Activated CD4-positive, alpha-beta T cell treated with anti-CD3 and anti-CD28 coated beads, Interleukin-2, amount 50 U/mL, for 24 hours (primary cell): ENCODE measurements at places on chromosomes 2 and 18.
A peak's percentile ranks its signal among the peaks of the same experiment; 100 is the strongest.

DNA sequence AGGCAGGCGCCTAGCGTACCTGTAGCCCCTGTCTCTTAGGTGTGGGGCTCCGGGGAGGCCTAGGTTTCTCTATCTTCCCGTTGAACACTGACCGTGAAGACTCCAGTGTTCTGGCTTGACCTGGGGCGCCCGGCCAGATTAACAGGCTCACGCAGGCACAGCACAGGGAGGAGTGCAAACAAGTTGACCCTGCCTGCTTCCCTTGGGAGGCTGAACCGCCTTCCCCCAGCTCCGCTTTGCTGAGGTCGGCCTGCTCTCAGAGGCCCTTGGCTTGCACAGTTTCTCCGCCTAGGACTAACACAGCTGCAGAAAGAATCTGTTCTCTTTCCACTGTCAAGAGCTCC, 567 bp downstream of the PCYOX1 start:
- no peak for DNase-seq

- DNase-seq = peak; percentile 4
Observed at GRCh38 chr2:232026910-232027309, 65.4 kb downstream of the DIS3L2 start.

- no peak for DNase-seq
Observed at GRCh38 chr2:126787289-126787688, 111.4 kb upstream of the TEX51 start.

GRCh38 chr2:239944694-239945551, 80.2 kb downstream of the NDUFA10 start:
- DNase-seq = no peak

- no peak for DNase-seq
Observed at GRCh38 chr2:46123013-46123412, 174.2 kb upstream of the EPAS1 start.

DNA sequence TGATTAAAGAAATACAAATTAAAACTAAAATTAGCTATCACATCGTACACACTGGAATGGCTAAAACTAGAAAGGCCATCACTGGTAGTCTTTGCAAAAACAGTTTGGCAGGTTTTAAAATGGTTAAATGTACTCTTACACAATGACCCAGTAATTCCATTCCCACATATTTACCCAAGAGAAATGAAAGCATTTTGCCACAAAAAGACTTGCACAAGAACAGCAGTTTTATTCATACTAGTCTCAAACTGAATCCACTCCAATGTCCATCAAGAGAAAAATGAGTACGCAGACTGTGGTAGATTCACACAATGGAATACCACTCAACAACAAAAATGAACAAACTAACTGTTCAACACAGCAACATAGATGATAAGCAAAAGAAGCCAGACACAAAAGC, 29.1 kb downstream of the SP140L start:
- DNase-seq = no peak

DNA sequence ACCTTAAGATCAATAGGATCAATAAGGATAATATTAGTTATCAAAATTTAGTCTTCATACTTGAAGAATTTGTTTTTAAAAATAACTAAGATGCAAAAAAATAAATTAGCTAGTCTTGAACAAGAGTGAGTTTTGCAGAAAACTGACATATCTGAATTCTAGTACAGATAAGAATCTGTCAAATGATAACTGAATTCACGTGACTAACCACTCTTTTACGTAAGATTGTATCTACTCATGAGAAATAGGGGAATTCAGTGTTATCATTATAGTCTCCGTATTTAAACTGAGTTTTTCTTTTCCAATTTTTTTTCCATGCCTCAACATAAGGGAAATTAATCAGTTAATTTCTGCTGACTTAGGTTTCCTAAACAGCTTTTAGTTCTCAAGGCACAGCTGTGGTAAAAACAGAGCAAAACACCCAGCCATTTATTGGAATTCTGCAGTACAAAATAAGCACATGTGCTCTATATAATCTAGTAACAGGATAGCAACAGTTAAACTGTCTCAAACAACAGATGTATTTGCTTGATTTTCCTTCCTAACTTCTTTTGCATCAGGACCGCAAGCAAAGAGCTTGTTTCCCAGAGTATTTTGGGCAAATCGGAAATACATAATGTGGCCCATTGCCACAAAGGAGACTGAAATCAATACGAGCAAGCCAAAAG, 19.1 kb downstream of the SLC40A1 start:
- no peak for DNase-seq

GRCh38 chr2:130884013-130884412, 47.3 kb downstream of the ARHGEF4 start:
- DNase-seq = no peak

DNA sequence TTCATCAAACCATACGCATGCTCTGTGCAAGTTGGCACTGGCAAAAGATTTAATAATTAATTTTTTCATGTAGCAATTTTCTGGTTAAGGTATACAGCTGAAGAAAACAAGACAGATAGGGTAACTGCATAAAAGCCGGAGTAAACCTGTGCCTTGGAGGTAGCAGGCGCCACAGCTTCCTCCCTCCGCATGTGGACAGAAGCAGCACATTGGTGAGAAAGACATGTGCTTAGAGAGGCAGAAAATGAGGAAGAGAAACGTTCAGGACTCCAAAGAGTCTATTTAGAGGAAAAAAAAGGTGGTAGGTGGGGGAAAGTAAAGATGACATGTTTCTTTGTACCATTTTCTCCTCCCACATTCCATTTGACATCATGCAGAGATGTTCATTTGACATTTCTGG, 9.3 kb downstream of the ST6GAL2 start:
- DNase-seq = no peak

DNA sequence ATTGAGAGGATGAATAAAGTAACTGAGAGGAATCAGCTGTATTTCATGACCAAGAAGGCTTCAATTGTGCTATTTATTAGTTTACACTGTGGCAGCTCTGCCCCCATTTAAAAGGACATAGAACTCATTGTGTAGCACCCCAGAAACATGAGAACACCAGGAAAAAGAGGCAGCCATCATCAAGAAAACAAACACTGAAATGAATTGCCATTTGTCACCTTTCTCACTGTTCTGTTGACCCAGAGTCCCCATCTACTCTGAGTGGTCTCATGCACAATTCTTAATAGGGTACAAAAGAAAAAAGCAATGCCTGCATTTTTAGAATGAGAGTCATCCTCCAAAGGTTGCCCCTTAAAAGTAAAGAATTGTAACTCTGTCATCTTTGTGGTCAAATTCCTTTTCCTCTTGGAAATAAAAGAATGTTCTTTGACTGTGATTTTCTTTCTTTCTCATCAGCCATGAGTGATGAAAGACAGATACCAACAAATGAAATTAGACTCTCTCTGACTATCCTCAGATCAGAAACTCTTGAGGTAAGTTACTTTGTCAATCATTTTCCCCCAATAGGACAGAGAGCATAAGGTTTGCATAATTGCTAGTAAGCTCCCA, 1941.9 kb upstream of the PIK3C3 start:
- no peak for DNase-seq

DNA sequence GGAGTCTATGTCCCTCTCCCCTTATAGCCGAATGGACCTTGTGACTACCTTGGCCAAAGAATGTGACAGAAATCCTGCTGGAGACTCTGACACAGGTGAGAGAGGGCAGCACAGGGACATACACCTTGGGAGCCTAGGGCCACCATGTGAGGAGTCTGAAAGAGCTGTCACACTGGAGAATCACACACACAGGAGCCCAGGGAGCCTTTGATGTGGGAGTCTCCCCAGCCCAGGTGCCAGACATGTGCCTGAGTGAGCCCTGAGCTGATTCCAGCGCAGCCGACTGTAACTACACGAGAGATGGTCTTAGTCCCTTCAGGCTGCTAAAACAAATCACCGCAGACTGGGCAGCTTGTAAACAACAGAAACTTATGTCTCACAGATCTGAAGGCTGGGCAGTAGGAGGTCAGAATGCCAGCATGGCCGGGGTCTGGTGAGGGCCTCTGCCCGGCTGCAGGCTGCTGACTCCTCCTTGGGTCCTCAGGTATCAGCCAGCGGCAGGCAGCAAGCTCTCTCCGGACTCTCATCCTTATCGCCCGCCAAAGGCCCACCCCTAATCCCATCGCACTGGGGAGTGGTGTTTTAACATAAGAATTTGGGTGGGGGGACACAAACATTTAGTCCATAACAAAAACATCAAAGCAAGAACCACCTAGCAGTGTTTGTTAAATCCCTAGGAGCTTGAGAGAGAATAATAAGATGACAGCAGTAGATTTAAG, 63.8 kb upstream of the GPR45 start:
- DNase-seq = no peak

DNA sequence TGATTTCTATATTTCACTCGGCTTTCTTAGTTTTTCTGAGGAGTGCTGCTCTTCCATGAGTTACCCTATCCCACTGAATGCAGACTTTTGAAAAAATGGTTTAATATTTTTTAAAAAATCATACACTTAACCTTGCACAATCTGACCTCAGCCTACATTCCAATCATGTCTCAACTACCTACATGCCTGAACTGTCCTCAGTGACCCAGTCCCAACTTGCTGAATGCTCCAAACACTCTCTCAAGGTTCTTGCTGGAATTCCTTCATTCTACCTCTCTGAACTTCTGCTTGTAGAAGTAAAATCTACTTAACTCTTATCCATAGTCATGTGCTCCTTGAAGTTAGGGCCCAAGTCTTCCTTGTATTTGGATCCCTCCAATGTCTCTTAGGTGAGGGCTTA, 181.6 kb downstream of the XIRP2 start:
- no peak for DNase-seq

DNA sequence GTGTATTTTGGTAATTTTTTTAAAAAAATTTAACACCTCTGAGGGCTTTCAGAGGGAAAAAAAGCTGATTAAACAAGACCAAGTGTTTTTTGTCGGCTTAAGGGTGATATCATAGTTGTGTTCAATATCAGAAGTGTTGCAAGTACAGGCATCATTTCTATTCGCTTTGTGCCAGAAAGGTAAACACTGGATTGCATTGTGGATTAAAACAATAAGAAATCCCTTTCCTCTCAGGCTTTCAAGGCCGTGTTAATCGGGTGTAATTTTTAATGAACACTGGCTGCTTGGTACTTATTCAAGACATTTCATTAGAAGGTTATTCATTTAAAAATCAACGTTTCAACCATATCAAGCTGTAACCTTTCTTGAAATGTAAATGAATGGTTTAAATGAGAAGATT, 18.3 kb downstream of the FIGN start:
- no peak for DNase-seq

DNA sequence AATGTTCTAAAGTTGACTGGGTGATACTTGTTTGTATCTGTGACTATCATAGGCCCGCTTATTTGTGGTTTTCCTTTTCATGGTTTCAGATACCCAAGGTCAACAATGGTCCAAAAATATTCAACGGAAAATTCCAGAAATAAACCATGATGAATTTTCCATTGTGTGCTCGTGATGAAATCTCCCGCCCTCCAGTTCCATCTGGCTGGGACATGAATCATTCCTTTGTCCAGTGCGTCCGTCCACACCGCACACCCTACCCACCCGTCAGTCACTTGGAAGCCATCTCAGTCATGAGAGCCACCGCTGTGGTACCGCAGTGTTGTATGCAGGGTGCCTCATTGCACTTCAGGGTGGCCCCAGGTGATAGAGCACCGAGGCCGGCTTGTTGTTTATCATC, 268.2 kb upstream of the PXDN start:
- no peak for DNase-seq

GRCh38 chr2:98346311-98347236, at the start of gene CNGA3:
Gene CNGA3, plus strand, starts transcription at chr2:98346456. Its CDS starts 23,520 bp downstream, at chr2:98369976.
- no peak for DNase-seq

GRCh38 chr18:76490670-76491472, 4.2 kb downstream of the ZNF516 start:
- DNase-seq = no peak

GRCh38 chr2:138698428-138698827, 81.8 kb downstream of the NXPH2 start:
- no peak for DNase-seq

- no peak for DNase-seq
Observed at GRCh38 chr2:160006475-160006874, 55.9 kb downstream of the PLA2R1 start.

DNA sequence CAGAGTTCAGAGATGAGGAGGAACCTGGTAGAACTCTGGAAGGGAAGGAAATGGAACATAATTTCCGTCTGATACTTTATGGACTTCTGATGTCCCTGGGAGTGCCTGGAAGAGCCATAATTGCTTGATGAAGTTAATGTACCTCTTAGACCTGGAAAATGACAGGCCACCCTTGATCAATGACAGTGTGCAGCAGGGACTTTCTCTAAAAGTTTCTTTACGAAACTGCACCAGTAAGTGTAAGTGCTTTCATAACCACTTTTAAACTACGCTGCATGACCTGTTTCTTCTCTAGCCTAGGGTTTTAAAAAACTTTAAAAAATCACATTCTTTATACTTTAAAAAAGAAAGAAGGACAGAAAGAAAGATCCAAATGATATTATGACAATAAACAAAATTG, 164.5 kb downstream of the LPIN1 start:
- no peak for DNase-seq

GRCh38 chr2:158395166-158395565, 61.4 kb downstream of the CCDC148 start:
- DNase-seq = no peak

DNA sequence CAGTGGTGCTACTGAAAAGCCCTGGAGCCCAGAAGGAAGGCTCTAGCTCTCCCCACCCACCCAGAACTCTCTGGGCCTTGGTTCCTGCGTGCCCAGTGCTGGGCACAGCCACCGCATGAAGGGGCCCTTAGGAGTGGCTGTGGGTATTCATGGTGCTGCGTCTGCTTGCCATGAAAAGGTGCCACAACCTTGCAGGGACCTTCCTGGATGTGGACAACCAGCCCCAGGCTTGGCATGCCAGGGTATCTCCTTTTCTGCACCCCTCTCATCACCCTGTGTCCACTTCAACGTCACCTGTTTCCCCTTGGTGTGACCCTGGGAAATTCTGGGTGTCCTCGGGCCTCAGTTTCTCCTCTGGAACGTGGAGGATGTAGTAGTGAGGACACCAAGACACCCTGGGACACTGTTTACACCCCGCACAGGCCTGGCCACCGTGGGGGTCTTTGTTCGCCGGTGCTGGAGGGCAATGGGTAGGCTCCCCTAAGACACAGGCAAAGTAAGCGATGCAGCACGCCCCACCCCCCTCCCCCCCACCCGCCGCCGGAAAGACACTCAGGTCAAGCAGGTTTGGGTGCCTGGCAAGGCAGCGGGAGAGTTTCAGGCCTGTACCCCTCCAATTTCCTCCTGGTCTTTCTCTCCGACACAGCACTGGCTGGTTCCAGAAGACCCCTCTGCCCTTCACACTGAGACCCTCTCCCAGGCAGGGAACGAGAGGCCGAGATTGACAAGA, 34.8 kb upstream of the TAF1B start:
- DNase-seq = no peak

- DNase-seq = no peak
Observed at GRCh38 chr2:101083613-101084012, 67.6 kb downstream of the TBC1D8 start.

GRCh38 chr2:164112105-164112504, 376.3 kb upstream of the FIGN start:
- DNase-seq = no peak

DNA sequence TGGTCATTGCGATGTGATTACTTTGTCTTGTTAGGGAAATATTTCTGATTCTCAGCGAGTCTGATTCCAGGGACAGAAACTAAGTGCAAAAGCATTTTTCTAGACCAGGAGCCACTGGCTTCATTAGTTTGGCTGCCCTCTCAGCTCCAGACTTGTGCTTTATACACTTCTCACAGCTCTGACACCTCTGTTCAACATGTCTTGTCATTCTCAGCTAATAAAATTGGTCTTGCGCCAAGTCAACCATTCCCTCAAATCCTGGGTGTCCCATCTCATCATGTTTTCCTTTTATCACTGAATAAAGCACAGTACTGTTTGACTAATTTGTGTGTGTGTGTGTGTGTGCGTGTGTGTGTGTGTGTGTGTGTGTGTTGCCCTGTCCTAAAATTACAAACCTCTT, 215.5 kb upstream of the EPHA4 start:
- DNase-seq = no peak
